Skin of body (tissue), 3 donors: ENCODE measurements at places on chromosomes 5 and 9. TPM values are rescaled to one million over a fixed set of nuclear protein-coding genes. Genes with fewer than 3 reads are reported as not detected.

GRCh38 chr5:52705720-52706119 lies 82.0 kb upstream of the ITGA1 start:
- no peak for DNase-seq

Gene TMCO6
- 6.5 TPM for total RNA-seq

DNA sequence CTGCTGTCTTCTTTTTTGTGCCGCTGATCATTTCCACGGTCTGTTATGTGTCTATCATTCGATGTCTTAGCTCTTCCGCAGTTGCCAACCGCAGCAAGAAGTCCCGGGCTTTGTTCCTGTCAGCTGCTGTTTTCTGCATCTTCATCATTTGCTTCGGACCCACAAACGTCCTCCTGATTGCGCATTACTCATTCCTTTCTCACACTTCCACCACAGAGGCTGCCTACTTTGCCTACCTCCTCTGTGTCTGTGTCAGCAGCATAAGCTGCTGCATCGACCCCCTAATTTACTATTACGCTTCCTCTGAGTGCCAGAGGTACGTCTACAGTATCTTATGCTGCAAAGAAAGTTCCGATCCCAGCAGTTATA lies 17.1 kb downstream of the F2R start:
- DNase-seq = no peak

DNA sequence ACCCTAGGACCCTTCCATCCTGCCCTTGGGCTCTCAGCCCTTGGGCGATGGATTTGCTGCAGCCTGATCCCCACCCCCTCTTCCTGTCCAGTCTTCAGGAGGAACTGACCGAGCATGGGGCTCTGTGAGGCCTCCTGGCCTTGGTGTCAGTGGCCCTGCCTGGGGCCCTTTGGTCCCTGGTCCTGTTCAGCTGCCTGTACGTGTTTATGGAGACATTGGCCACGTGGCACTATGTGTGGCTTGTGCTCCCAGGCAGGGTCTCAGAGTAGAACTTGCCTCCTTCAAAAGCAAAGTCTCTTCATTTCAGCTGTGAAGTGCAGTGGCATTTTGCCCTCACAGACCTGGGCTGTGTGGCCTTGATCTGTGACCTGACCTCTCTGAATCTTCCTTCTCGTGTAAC lies 11.1 kb downstream of the FCN2 start:
- no peak for DNase-seq

Gene GRXCR2
- total RNA-seq = not detected

Gene TMEM232
- total RNA-seq = 3.7 TPM

Gene PNPLA7
- 4.4 TPM for total RNA-seq

DNA sequence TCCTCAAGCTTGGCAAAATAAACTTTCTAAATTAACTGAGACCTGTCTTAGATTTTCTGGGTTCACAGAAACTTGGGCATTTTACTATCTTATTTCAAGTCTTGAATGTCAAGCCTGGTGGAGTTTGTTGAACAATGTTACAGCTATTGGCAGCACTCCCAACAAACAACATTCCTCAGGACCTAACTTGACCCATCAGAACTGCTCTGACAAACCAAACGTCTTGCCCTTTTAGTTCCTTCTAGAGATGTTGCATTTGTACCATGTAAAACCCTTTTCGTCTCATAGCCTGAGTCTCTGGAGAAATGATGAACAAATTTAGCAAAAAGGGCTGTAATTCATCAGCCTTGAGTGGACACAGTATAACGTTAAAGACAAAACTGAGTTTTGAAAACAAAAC lies 51.1 kb downstream of the GNA14 start:
- no peak for DNase-seq

- no peak for DNase-seq
These were observed 85.1 kb upstream of the SPOCK1 start for GRCh38 chr5:137584262-137584661.

GRCh38 chr5:159442206-159442850 lies 112.0 kb upstream of the IL12B start:
- DNase-seq = no peak

Gene TEK
- 10.4 TPM for total RNA-seq

- no peak for DNase-seq
These were observed 33.8 kb downstream of the SLC46A2 start for GRCh38 chr9:112856843-112857242.

DNA sequence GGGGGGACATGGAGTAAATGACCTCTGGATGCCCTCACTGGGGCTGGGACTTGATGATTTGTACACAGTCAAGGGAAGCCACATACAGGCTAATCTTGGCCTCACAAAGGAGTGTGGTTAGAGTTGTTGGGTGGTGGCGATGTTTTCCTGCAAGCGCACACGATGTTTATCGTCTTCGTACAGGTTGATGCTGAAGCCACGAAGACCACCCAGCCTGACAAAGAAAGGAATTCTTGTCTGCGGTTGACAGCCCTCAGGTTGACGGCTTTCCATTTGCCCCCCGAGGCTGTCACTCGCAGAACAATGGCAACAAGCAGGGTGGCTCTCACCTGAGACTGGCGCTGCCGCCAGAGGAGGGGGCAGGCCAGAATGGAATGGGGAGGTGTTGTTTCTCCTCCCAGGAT lies 14.1 kb upstream of the XPA start:
- no peak for DNase-seq

DNA sequence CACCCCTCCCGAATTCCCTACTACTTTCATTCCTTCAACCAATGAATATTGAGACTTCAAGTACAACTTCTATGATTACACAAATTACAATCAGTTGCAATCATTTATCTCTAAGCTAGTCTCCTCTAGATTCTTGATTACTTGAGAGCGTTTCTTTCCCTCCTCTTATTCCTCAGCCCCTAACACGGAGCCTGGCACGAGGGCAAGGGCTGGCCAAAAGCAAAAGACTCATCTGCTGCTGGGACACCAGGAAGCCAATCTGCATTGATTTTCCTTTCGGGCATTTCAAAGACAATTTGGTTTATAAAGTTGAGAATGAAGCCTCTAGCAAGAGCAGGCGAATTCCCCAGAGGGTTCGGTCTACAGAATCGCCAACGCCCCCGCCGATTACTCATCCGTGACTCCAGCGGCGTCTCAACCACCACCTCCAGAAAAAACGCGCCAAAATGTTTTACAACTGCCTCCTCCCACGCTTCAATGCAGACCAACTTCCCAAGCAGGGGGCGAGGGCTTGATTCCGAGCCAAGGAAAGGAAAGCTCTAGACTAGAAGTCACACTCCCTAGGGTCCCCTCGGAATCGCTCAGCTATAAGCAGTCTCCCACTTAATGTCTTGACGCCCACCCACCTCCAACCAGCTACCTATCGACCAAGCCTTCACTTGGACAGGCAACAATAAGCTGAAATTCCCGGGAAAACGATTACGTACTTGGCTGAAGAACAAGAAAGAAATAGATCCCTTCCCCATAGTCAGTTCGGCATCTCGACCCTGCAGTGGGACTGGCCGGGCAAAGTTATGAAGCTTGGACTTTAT lies 1.5 kb downstream of the PCSK1 start:
- no peak for DNase-seq

DNA sequence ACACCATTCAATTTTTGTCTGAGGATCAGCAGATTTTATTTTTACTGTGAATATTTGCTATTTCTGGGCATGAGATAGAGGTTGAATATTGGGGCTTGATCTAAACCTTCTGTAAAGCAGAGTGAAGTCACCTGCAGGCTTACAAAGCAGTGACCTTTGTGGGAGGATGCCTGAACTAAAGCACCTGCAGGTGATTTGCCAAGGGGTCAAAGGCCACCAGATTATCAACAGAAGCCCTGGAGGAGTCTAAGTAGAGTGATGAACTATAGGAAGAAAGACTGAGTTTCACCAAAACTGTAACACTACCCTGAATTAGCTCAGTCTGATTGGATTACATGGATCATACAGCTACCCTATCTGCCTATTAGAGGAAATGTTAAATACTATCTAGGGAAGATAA lies 144.3 kb upstream of the PRLR start:
- DNase-seq = no peak

- DNase-seq = no peak
These were observed 78.8 kb downstream of the ADAMTS2 start for GRCh38 chr5:179266291-179267070.

DNA sequence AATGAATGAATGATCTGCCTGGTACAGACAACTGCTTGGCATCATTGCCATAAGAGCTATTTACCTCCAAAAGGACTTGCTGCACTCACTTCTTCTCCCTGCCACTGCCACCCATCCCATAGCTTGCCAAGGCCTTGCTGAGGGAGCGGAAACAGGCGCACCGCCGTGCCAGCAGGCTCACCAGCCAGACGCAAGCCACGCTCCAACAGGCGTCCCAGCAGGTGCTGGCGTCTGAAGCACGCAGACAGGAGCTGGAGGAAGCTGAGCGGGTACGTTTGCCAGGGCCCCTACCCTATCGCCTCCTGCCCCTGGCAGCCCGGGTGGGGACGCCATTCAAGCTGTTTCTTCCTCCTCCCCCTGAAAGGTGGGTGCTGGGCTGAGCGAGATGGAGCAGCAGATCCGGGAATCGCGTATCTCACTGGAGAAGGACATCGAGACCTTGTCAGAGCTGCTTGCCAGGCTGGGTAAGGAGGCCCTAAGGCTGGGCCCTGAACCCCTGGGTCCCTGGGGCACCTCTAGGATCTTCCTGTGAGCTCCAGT lies 8.9 kb upstream of the AIF1L start:
- no peak for DNase-seq

DNA sequence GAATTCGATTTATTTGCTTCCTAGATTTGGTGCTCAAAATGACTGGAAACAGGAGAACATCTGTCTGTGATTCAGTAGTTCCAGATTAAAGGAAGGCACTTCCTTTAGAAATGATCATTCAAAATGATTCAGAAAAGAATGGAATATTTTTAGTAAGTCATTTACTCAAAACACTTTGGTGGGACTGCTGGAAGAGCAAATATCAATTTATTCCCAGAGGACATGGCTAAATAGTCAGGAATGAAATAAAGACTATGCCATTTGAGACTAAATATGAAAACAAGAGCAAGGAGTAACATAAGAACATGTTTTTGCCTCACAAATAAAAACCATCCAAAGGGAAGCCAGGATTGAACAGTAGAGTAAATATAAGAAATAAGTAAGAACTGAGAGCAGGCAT lies 138.6 kb upstream of the RASA1 start:
- DNase-seq = no peak

Gene FLT4
- 7.5 TPM for total RNA-seq

Gene GPRIN1
- 4.8 TPM for total RNA-seq

- peak; percentile 14 for DNase-seq
These were observed 38.9 kb downstream of the SNX30 start for GRCh38 chr9:112789473-112789872.

Gene PCDHB14
- total RNA-seq = 3.8 TPM

DNA sequence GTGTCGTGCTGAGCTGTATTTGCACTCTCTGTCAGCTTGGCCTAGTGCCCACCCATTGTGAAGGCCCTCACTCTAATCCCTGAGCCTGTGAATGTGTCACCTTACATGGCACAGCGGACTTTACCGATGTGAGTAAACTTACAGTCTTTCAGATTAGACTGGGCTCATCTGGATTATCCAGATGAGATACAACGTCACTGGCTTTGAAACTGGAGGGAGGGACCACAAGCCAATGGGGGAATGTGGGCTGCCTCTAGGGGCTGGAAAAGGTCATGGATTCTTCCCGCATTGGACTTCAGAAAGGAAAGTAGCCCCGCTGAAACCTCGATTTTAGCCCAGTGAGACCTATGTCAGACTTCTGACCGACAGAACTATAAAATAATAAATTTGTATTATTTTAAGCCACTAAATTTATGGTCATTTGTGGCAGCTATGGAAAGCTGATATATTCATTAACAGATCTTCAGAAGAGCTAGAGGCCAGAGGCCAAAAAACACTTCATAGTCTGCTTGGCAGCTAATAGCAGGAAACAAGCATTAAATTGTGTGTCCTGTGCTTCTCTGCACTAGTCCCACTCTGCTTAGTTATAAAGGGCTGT lies 139.0 kb upstream of the GAS1 start:
- no peak for DNase-seq

Gene LHX3
- 0.10 TPM for total RNA-seq

GRCh38 chr9:78294290-78295176 lies 2.4 kb upstream of the PSAT1 start:
- no peak for DNase-seq

GRCh38 chr5:54637654-54638053 lies 120.1 kb downstream of the SNX18 start:
- no peak for DNase-seq

Gene SMIM27
- 2.3 TPM for total RNA-seq

DNA sequence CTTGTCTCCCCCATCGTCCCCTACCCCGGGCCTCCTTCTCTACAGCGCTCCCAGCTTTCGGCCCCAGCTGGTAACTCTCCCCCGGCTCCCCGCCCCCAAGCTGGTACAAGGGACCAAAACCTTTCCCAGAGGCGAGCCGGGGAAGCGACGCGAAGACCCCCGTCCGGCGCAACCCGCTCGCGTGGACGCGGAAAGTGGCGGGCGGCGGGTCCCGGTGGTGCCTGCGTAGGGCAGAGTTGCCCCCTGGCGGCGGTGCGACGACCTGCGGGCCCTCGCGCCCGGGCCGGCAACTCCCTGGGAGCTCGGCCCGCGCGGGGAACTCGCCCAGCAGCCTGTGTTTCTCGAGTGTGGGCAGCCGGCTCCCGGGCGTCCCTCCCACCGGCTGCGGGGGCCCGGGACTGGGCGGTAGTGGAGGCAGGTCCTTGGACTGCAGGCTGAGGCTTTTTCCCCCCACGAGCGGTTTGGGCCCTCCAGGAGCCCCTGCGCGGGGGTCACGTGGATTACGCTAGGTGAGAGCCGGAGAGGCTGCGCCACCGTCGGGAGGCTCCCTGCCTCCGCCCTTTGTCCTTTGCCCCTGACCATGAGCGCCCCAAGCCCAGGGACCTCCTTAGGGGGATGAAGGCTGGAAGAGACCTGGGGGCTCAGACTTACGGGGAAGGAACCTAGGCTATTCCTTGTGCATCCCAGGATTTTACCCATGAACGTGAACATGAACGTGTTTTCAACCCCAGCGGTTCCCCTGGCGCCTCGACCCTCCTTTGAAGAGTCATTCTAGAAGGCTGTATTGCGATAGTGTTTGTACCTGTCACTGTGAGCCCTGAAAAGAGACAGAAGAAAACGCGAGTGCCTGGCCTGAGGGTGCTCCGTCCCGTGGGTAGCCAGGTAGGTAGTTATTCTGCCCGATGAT lies 2.9 kb upstream of the FOXD1 start:
- DNase-seq = no peak

Gene JAKMIP2
- total RNA-seq = 0.49 TPM

GRCh38 chr5:123771715-123772114 lies 259.7 kb downstream of the CSNK1G3 start:
- DNase-seq = no peak

- DNase-seq = no peak
These were observed 1.1 kb upstream of the MAN2A1 start for GRCh38 chr5:109688630-109688969.

Gene KIAA1958
- total RNA-seq = 6.6 TPM

DNA sequence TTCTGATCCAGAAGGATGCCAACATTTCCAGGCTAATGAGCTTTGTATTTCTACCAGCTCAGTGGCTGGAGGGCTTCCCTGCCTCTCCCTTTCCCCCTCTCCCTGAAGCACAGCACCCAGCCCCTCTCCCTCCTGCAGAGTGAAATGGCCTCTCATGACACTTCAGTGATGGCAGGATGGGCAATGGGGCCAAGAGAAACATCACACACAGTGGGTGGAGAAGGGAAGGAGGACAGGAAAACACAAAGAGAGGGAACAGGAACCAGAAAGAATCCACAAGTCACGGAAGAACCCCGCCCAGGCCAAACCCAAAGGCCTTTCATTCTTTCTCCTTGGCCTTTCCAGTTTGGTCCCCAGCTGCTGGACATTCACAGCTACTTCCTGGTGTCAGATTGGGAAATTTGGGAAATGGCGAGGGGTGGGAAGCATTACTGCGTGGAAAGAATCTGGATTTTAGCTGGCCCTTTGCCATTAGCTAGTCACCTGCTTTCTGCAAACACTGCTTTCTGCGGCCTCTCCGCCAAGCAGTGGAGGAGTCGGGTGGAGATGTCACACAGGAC lies 82.6 kb downstream of the GLDC start:
- no peak for DNase-seq

Gene GFI1B
- 0.59 TPM for total RNA-seq
